D721Med (cell line): ENCODE measurements at places on chromosomes 11 and 22.

DNA sequence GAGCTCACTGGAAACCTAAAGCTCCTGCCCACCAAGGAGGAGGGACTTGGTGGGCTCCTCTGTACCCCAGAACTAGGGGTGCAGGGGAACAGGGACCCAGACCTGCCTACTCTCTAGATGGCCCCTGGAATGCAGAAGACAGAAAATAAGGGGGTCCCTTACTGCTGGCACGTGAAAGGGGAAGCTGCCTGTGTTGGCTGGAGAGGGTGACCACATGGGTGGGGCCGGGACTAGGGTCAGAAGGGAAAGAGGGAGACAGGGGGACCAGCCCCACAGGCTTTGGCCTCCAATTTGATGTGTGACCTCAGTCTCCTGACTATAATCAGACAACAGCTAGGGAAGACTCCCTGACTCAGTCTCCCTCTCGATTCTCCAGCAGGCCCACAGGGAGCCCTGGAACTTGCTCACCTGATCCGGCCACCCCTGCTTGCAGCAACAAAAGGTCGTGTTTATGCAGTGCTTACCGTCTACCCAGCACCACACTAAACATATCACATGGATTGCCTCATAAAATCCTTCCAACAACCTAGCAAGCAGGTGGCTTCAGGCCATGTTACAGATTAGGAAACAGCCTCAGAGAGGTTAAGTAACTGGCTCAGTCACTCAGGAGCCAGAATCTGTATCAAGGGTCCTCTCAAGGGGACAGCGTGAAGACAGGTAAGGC is 10.2 kb downstream of the ARAP1 start:
- no peak for DNase-seq

GRCh38 chr11:125128450-125128849 is 17.0 kb upstream of the TMEM218 start:
- DNase-seq = no peak

DNA sequence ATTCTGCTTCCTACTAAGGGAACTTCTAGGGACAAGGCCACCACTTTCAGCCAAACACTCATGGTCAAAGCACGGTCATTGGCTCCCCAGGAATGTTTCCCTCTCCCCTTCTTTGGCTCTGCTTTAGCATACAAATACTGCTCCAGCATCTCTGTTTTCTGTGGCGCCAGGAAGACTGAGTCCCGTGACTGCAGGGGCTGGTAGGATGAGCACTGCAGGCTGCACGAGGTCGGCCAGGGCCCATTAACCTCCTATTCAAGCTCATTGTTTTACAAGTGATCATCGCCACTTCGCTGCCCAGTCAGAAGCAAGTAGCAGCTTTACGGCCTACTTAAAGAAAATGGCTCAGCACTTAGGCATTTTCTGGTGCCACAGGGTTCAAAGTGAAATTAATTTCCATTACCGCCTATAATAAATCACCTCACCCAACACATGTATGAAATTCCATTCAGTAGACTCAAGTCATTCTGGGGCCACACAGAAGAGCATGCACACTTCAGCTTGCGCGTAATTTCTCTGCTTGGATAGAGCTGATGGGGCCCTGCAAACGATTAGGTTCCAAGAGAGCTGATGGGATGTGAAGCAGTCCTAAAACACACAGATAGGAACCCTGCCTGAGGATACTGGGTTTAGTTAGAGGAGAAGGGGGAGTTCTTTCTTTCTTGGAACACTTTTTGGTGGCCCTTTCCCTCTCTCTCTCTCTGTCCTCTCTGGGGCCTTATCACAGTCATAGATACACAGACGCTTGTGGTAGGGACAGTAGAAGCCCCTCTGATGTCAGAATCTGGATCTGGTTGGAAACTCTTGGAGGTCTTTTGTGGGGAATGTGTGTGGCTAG is 173.7 kb downstream of the KIF18A start:
- DNase-seq = no peak

DNA sequence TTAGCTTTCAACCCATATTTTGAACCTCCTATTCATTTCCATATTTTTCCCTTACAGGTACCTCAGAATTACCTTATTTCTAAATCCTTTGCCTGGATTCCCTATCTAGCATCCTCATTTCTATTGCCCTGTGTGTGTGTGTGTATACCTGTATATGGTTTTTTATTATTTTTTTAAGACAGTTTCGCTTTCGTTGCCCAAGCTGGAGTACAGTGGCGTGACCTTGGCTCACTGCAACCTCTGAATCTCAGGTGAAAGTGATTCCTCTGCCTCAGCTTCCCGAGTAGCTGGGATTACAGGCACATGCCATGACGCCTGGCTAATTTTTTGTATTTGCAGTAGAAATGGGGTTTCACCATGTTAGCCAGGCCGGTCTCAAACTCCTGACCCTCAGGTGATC is 12.6 kb downstream of the HIPK3 start:
- DNase-seq = no peak

DNA sequence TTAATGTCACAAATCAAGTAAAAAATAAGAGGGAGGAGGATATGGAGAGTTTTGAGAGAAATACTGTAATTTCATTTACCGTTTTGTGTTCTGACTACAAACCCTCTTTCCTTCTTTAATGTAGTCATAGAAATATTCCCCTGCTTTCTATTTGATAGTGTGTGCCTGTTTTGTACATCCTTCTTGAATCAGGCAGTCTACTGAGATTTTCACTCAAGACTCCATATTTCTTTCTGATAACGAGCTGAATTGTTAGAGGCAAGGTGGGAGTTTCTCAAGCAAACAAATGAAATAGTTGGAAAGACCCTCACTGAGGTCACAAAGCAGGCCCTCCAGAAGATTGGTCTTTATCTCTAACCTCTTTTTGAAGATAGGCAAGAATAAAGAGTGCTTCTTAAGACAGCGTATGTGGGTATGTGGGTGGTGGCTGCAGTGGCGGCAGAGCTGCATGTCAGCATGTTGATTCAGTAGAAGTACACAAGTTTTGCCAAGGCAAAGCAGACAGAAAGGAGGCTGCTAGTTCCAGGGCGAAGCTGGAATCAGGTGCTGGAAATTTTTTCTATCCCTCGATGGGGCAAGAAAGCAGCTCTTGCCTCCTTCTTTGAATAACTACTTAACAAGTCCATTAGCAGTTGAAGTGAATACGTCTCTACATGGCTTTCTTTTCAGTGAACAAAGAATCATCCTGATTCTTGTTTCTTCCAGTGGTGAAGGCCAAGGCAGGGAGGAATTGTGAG is 164.2 kb downstream of the FAM76B start:
- no peak for DNase-seq

DNA sequence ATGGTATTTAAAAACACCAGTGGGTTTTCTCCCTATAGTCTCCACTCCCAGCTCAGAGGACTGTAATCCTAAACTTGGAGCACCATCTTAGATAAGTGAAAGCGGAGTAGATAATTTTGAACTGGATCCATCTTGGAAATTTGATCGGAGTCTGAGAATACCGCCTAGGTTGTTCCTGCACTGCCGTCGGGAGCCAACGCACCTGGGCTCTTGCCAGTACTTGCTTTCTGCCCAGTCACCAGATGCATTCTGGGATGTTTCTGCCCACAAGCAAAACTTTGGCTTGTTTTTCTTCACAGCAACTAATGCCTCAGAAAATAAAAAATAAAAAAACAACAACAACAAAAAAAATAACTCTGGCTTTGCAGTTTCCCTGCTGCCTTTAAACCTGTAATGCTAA is 113.0 kb upstream of the MTMR2 start:
- no peak for DNase-seq

GRCh38 chr22:33811208-33811607 is 109.1 kb downstream of the LARGE1 start:
- DNase-seq = no peak

GRCh38 chr11:30125456-30125855 is 105.4 kb upstream of the FSHB start:
- no peak for DNase-seq

DNA sequence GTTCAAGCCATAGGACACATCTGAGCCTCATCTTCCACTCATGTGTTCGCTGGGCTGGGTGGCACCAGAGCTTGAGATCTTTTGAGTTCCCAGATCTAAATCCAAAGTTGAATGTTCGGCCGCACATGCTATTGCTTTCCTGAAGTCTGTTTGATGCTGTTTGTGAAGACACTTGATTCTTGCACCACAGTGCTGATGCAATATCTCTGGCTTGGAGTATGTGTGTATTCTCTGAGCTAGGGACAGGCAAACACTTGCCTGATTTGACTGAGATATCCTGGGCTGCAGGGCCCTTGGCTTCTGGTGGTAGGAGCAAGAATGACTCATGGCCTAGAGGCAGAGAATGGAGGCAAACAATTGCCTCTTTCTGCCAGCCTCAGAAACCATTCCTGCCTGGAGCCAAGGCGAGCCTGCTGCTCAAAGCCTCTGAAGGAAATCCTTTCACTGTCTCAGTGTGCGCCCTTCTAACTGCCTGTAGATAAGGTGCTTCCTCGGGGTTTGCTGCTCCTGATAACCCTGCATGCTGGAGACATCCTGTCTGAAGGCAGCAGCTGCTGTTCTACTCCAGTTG is 73.0 kb downstream of the CYB5R2 start:
- DNase-seq = no peak

DNA sequence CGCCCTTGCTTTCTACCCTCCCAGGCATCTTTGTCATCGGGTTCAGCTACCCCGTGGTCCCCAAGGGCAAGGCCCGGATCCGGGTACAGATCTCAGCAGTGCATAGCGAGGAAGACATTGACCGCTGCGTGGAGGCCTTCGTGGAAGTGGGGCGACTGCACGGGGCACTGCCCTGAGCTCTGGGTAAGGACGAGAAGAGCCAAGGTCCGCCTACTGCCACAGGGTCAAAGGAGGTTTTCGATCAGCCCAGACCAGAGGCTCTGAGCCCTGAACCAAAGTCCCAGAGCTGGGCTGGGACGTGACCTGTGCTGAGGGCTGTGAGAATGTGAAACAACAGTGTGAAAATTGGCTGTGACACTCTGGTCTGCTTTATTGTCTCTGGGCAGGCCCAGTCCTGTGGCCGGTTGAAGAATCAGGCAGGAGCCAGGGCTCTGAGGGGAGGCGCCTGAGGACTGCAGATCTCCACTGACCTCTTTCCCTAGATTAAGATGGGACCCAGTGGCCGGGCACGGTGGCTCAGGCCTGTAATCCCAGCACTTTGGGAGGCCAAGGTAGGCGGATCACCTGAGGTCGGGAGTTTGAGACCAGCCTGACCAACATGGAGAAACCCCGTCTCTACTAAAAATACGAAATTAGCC is 6.5 kb upstream of the GALR3 start:
- peak; percentile 2 for DNase-seq
